ENCODE measurements at places on chromosomes 6 and 20.

DNA sequence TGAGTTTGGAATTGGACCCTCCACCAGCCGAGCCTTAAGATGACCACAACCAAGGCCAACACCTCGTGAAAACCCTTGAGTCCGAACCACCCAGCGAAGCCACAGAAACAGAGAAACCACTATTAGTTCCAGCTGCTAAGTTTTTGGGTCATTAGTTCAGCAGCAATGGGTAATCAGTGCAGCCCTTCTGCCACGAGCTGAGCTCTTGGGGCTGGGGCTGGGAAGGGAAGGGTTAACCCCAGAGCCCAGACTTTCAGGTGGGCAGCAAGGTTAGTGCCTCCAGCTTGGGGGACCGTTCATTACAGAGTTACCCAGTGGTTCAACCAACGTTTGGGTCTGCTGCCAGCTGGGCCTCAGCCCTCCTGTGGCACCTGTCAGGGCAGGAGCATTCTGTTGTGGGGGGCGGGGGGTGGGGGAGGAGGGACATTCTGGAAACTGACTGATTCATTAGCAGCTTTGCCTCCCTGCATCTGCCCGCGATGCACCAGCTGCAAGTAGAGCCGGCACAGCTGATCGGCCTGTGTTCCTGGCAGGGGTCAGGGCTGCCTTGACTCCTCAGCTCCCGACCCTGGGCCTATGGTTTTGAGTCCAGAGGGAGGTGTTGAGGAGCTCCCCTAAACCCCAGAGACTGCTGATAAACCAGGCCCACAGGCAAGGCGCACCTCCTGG lies 52.7 kb downstream of the TGM2 start:
- DNase-seq = no peak

GRCh38 chr20:36796875-36797274 lies 23.3 kb upstream of the DSN1 start:
- no peak for DNase-seq

- no peak for DNase-seq
These were observed 198.4 kb downstream of the ISM1 start for GRCh38 chr20:13419477-13419876.

DNA sequence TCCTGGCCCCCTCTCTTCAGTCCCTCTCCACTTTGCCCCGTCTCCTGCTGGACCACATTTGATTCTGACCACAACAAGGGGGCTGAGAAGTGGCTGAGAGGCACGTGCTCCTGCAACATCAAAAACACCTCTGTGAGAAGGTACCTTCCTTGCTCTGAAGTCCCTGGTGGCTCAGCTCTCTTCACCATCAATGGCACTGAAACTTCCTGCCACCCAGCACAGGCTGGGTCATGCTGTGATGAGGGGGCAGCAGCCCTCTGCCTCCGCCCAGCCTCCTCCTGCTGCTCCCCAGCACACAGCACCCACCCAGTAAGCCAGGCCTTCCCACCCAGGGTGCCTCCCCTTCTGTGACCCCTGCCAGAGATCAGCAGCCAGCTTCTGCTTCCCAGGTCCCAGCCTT lies 10.3 kb downstream of the ZMYND8 start:
- no peak for DNase-seq

DNA sequence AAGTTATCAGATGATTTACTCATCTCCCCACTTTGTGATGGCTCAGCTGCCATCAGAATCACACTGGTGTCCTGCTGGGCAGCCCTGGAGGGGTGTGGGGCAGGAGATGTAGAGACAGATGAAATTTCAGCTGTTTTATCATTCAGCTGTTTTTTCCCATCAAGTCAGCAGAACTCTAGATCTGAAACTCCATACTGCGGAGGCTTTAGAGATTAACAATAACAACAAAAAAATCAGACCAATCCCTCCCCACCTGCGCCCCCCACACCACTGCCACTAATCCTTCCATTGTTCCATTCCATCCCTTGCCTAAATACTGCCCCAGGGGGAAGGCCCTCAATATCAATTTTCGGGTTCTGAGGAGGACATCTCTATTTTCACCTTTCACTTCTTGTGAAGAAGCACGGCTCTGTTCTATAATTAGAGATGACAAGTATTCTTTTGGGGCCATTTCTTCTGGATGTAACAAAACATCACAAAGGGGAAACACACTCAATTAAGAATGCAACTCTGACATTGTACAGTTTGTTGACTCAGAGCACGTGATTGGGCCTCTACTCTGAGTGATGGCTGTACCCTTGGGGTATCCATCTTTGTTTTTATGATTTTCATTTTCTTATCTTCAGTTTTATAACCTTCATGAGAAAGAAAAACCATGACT lies 396.3 kb downstream of the ZFAND3 start:
- DNase-seq = no peak

- no peak for DNase-seq
These were observed 81.3 kb downstream of the MOXD1 start for GRCh38 chr6:132320007-132320406.

GRCh38 chr20:15890407-15890982 lies 682.8 kb downstream of the KIF16B start:
- DNase-seq = no peak

- peak; percentile 58 for DNase-seq
These were observed 25.0 kb downstream of the HEBP2 start for GRCh38 chr6:138428944-138429598.

GRCh38 chr6:19643287-19643686 lies 193.9 kb upstream of the ID4 start:
- DNase-seq = no peak

GRCh38 chr6:117008618-117009017 lies 131.6 kb downstream of the RFX6 start:
- no peak for DNase-seq

DNA sequence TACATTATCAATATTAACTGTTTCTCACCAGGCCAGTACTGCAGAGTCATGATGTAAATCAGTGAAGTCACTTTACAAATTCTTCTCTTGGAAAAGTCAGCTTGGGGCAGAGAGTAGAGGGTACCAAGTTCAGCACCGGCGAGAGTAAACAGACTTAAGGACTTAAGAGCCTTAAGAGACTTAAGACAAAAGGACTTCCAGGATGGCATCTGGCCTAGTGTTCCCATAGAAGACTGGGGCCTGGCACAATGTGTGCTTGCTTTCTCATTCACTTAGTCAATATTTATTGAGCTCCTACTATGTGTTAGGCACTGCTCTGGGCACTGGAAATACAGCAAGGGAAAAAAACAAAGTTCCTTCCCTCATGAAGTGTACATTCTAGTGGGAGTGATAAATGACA lies 1.4 kb upstream of the SNPH start:
- DNase-seq = no peak

GRCh38 chr6:30035784-30036183 lies 25.3 kb upstream of the POLR1H start:
- DNase-seq = no peak

GRCh38 chr20:53657279-53657678 lies 63.6 kb upstream of the ZNF217 start:
- no peak for DNase-seq

DNA sequence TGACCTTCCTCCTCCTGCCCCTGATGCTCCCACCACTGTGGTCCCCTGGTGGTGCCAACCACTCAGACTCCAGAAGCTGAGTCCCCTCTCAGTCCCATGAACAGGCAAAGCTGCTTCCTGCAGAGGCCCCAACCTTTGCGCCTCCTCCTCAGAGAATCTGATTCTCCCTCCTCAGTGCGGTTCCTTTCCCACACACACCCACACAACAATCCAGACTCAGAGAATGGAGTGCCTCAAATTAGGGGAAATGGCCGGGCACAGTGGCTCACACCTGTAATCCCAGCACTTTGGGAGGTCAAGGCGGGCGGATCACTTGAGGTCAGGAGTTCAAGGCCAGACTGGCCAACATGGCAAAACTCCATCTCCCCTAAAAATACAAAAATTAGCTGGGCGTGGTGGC lies 23.0 kb downstream of the RIPOR3 start:
- no peak for DNase-seq

GRCh38 chr6:53986165-53986720 lies 125.0 kb upstream of the MLIP start:
- DNase-seq = peak; percentile 38

- DNase-seq = no peak
These were observed 85.6 kb downstream of the MYB start for GRCh38 chr6:135266675-135267074.

GRCh38 chr6:161272635-161273273 lies 1.1 kb downstream of the AGPAT4 start:
- DNase-seq = no peak

GRCh38 chr20:7161690-7162089 lies 394.2 kb downstream of the BMP2 start:
- no peak for DNase-seq

GRCh38 chr6:154535147-154535546 lies 24.7 kb upstream of the CNKSR3 start:
- no peak for DNase-seq

- no peak for DNase-seq
These were observed 94.1 kb downstream of the HIVEP2 start for GRCh38 chr6:142850679-142851423.

DNA sequence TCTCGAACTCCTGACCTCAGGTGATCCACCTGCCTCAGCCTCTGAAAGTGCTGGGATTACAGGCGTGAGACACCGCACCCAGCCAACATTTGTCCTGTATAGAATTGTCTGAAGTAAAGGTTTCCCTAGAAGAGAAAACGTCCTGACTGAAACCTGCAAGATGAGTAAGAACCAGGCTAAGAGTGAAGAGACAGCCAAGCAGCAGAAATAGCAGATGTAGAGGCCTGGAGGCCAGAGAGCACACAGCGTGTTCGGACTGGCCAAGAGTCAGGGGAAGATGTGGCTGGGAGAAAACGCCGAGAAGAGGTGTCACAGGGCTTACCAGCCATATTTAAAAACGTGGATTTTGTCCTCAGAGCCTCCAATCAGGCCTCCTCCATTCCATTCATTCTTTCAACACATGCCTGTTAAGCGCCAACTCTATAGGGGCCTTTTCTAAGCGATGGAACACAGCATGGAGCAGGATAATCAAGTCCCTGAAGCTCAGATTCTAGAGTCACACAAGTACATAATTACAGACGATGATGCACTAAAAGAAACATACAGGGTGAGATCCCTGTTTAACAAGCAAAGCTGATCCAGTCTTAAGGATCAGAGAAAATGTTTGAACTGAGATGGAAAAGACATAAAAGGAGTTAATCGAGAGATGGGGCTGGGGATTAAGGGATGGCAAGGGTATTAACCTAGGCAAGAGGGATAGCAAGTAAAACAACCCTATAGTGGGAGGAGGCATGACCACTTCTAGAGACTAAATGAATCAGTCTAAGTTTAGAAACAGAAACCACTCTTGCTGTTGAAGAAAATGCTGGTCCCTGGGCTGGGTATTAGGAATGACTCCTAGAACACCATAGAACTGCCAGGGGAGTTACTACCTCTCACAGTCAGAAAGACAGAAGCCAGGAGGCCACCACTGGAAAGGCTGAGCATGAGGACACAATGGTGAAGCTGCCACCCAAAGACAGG lies 4.8 kb downstream of the ZCCHC3 start:
- DNase-seq = no peak

DNA sequence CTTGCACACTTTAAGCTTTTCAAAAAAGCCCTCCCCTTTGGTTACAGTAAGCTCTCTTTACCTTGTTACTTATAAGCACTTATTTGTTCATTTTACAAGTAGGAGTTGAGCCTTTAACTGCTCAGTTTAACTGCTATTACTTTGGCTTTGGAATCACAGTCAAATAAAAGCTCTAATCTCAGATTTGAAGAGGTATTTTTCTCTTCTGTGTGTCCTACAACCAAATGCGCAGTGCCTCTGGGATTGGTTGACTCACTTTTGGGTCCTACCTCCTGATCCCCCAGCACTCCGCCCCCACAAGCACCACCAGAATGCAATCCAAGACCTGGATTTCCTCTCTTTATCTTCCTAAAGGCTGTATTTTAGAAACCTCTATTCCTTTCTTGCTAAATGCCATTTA lies 2.5 kb downstream of the NCOA7 start:
- DNase-seq = no peak

DNA sequence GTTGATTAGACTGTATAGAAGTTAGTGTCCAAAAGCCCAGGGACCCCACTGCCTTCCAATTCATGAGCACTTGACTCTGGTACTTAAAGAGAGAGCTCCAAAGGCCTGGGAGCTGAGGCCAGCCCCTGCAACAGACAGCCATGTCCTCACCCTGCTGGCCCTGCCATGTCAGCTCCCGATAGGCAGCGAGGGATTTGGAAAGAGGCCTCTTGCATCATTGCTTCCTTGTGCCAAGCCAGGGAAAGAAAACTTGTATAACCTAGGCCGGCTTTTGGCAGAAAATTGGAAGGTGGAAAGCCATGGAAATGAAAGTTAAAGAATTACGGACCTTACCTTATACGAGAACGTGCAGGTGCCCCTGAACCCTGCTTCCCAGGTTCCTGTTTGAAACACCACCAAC lies 8.4 kb upstream of the PCK1 start:
- DNase-seq = no peak

DNA sequence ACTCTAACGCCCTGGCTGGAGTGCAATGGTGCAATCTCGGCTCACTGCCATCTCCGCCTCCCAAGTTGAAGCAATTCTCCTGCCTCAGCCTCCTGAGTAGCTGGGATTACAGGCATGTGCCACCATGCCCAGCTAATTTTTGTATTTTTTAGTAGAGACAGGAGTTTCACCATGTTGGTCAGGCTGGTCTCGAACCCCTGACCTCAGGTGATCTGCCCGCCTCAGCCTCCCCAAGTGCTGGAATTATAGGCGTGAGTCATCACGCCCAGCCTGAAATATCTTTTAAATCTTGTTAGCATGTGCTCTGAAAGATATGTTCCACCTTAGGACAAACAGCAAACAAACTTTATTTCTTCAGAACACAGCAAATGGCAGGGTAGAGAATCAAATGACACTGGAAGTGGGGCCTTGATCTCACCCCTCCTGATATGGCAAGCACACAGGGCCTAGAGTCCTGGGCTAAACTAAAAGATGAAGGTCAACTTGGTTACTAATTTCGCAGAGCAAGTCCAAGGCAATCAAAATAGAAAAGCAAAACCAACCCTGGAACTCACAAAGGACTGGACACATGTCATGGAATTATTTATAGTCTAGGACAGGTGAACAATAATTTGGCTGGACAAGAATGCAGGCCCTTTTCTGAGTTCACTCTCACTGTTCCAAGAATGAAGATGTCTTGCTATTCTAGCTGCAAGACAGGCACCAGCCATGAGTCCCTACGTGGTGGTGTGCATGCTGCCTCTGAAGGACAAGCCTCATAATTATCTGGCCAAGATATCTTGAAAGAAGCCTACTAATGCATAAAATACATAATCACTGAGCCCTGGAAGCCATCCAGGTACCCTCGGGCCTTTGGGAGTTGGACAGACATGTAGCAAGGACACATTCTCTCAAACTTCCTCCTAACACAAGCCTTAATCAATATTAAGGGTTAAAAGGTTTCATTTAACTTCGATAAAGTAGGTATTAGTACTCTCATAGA lies 35.6 kb downstream of the B4GALT5 start:
- no peak for DNase-seq
